ENCODE measurements at places on chromosomes 5 and 9. TPM values are rescaled to one million over a fixed set of nuclear protein-coding genes. Genes with fewer than 3 reads are reported as not detected.
A peak's percentile ranks its signal among the peaks of the same experiment; 100 is the strongest.

DNA sequence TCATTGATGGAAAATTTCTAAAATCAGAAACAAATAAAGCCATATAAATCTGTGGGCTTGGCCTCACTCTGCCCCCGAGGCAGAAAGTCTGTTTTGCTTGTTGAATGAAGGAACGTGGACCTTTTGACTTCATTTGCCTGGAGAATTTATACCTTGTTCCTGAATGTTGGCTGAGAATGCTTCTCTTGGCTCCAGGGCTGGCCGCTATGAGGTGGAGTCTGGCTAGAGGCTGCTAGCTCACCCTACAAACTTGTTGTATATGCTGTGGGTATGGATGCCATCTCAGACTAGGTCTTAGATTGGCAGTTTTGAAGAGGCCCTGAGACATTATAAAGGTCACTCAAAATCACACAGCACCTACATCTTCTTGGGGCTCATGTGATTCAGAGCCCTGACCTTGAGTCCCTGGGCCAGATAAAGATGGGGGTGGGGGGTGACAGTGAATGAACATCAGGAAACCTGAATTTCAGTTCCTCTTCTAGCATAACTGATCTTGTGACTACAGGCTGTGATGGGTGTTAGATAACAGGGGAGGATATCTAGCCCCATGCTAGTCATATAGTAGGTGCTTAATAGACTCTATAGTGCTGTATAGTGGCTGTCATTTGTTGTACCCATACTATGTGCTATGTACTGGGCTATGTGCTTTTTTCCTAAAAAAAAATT, 2.8 kb downstream of the GM2A start:
- DNase-seq: no peak

MRPL22 gene
- 90.8 TPM for total RNA-seq

DNA sequence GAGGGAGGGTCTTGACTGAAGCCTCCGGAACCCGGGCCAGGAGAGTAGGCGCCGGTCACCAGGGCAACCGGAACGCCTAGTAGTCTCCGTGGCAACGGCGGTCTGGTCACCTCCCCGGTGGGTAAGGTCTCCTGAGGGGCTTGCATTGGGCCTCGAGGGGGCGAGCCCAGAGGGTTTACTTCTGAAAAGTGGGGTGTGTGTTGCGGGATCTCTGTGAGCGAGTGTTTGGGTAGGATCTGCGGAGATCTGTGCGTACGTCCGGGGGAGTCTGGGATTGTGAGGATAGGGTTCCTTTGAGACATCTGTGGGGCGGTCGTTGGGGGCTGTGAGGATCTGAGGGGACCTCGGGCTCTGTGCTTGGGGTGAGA, at the start of gene FAM221B:
FAM221B (minus strand) TSS at position 17 of the 368 bp plus-strand sequence. CDS start 2,571 bp downstream, outside the sequence.
- no peak for DNase-seq

DIRAS2 gene
- total RNA-seq: not detected

- DNase-seq: no peak
These were observed 19.7 kb downstream of the PTTG1 start for GRCh38 chr5:160441311-160441781.

DNA sequence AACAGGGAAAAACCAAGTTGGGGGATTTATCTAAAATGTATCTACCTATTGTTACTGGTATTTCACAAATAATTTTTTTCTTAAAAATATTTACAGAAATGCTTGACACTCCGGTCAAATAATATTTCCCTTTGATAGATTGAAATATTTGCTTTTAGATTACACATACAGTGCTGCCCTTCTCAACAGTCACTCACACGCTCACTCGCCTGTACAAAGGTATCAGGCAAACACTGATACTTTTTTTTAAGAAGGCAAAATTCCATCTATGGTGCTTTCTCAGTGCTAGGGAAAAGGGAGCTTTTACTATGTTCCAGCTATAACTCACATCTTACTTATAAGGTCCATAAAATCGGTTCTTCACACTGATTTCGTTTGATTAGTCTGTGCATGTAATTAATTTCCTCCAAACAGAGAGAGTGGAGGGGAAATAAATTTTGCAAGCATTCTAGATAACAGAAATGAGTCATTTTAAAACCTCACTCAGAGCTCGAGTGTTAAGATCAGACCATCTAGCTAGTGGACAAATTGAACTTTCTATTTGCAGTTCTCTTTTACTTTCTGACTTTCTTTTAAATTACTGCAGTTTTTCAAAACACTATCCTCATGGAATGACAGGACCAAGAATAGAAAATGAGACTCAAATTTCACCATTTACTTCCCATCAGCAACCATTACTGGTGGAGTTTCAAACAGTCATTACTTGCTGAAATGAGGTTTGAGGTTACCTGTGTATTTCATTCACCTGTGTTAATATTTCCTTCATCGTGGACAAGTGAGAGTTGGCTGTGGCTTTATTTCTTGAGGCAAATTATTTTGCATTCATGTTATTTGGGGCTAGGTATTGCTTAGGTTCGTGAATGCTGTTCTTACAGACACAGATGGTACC, 273.2 kb downstream of the RAB3C start:
- no peak for DNase-seq

AHRR gene
- 3.1 TPM for total RNA-seq

TAF9 gene
- 67.6 TPM for total RNA-seq

- DNase-seq: no peak
These were observed 27.9 kb downstream of the IPPK start for GRCh38 chr9:92642041-92642451.

GRCh38 chr5:57675236-57675635, 192.6 kb upstream of the ACTBL2 start:
- DNase-seq: no peak

GOLM1 gene
- total RNA-seq: 108 TPM

- DNase-seq: peak; percentile 34
These were observed 22.3 kb upstream of the NPM1 start for GRCh38 chr5:171365351-171365750.

GRCh38 chr5:14879937-14880589, 8.5 kb upstream of the ANKH start:
- no peak for DNase-seq

DNA sequence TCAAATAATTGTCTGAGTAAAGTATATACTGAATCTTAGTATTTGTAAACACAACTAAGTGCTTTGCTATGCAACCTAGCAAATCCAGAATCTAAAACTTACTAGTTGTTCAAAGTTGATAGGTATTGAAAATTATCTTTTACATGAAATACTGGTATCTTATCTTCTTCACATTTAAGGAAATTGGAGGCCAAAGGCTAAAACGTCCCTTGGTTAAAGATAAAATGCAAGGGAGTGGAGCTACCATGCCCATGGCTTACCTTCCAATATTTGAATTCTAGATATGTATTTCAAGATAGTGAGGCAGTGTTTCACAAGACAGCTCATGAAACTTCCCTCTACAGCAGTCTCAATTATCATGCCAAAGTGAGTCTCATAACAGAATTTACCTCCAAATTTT, 373.5 kb downstream of the KIAA0825 start:
- DNase-seq: no peak

MED7 gene
- total RNA-seq: 7.4 TPM

Data from endothelial cell of umbilical vein (primary cell).